ENCODE measurements at places on chromosomes 6 and 20.

DNA sequence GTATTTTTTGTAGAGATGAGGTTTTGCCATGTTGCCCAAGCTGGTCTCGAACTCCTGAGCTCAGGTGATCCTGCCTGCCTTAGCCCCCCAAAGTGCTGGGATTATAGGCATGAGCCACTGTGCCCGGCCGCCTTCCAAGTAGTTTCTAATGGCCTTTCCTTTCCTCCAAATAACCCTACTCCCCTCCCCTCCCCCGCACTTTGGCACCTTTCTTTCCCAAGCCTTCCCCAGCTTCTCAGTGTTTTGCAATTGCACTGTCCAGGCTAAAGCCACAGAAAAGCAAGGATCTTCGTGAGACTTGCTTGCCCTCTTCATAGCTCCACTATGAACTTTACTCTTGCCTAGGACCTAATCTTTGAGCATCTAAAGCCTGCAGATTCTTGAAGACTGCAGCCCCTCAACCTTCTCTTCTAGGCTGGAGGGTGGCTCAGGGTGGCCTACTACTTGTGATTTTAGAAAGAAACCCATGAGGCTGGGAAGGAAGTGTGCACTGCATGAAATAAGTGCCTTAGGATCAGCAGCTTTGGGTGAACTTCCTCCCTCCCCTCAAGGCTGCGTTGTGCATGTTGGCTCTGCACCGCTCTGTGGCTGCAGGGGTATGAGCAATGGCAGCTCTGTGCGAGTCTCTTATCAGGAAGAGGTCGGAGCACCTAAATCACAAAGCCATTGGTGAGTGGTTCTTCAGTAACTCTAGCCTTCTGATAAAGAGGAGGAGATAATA, 152.4 kb upstream of the SNX9 start:
- no peak for DNase-seq

GRCh38 chr20:18174906-18175683, 37.4 kb downstream of the KAT14 start:
- no peak for DNase-seq

DNA sequence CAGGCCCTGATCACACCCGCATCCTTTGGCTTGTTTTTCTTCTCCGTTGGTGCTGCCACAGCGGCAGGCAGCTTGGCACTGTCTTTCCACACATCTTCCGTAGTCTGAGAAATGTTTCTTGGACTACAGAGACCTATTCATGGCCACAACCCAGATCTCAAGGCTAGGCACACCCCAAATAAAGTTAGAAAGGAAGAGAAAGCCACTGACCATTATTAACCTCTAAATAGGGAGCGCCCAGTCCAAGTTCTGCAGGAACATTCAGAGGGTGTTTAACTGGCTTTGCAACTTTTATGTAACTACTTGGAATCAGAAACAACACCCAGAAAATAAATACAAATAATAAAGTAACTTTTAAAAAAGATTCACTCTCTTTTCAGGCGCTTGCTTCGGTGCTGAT, 124.8 kb upstream of the NEDD9 start:
- no peak for DNase-seq

GRCh38 chr6:165091121-165091785, 218.2 kb downstream of the C6orf118 start:
- DNase-seq, result no peak

- no peak for DNase-seq
Observed at GRCh38 chr6:75350156-75350555, 65.6 kb upstream of the TMEM30A start.

DNA sequence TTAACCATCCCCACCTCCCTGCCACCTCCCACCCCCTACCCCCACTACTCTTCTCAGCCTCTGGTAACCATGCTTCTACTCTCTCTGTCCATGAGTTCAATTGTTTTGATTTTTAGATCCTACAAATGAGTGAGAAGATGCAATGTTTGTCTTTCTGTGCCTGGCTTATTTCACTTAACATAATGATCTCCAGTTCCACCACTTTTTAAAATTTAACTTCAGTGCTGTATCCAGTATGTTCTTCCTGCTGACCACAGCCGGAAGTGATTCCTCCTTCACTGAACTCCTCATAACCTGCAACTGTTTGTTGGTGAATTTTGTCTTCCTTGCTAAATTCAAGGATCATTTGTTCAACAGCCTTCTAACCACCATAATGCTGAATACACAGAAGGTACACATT, 3.9 kb downstream of the MAP7 start:
- DNase-seq, result no peak

DNA sequence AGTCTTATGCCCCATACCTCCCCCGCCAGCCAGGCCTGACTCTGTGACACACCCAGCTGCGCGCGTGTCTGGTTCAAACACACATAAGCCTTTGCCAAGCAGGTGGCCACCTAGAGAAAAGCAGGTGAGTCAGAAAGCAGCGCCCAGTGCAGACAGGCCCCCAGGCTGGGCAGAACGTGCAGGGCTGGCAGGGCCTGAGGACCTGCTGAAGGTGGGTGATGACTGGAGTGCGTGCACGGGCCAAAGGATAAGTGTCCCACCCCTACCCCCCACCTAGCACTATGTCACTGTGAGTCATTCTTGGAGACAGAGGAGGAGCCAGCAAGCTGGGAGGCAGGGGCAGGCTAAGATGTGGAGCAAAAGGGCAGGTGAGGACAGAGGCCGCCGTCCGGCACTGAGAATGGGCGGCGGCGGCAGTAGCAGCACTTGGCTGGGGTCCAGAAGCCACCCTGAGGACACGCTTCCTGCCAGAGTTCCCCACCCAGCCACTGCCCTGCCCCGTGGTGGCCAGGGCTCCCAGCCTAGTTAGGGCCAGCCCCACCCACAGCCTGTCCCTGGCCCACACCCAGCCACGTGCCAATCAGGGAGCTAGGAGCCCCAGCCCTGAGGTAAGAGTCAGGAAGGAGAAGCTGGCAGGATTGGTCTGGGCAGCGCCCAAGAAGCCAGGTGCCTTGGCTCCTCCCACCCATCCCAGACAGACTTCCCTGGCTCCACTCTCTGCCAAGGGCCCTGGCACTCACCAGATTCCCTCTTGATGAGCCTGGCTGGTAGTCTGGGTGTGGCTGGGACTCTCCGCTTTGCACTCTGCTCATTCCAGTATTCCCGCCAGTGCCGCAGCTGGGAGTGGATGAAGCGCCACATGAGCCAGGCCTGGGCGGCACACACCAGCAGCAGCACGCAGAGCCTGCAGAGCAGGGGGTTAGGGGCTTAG, 72.7 kb downstream of the TRAM2 start:
- DNase-seq, result no peak

DNA sequence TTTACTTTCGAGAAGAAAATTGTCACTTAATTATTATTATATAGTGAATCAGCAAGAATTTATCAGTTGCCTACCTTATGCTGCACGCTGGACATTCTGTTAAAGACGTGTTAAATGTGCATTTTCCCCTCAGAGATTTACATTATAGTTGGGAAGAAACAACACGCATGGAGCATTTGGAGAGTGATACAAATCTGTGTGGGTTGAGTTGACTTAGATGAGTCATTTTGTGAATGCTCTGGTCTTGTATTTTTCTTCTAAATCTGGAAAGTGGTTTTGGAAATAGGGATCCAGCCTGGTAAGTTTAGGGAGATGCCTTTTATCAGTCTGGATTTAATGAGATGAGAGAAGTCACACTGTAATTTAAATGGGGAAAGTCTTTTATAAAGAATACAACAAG, 24.0 kb upstream of the SMIM26 start:
- DNase-seq, result no peak

DNA sequence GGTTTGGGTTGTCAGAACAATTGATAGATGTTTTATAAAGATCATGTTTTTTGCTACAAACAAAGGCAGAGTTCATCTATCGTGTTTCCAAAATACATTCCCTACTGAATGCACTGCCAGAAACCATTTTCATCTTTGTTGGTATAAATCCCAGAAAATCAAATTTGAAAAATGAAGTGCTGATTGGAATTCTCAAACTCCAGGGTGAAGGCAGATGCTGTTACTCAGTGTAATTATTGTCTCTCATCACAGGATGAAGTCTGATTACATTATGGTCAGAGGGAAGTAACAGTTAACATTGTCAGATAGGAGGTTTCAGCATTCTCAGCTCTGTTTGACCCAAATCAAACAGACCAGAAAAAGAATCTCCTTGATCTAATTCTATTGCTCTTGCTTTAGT, 198.4 kb upstream of the KCNK16 start:
- DNase-seq, result no peak

DNA sequence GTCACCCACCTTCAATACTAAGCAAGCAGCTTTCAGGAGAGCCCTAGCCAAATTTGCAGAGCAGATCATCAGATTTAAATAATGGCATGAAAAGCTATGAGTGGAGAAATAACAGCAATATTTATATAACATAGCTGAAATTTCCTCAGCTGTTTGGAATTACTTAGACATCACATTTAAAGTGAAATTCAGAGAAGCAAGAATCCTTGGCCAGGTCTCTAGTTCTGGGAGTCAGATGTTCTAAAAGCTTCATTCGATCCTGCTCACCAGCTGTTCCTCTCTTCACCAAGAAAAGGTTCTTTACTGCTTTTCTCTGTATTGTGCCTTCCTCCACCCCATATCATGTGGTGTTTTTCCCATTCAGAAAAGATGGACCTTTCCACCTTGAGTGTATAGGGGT, 152.3 kb upstream of the JAG1 start:
- no peak for DNase-seq

DNA sequence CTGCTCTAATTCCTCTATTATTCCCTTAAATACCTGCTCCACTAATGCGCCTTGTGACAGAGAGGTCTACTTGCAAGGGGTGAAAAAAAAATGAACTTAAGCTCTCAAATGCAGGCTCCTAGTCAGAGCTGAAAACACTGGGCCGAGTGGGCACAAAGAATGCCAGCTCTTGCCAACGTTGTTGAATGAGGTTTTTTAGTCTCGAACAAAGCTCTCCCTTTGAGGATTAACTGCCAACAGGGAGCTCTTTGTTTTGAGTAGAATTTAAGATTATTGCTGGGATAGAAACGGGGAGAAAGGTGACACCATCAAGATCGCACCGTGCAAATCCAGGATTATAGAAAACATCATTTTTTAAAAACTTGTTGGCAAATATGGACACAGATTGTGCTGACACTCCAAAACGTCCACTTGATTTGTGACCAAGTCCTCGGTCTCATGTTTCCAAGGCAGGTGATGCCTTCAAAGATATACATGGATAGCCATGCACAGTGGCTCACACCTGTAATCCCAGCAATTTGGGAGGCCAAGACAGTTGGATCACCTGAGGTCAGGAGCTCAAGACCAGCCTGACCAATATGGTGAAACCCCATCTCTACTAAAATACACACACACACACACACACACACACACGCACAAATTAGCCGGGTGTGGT, 163.2 kb downstream of the BMP7 start:
- no peak for DNase-seq

- no peak for DNase-seq
Observed at GRCh38 chr6:27562027-27562410, 89.1 kb upstream of the ZNF184 start.

Data from stimulated activated CD8-positive, alpha-beta memory T cell treated with anti-CD3 and anti-CD28 coated beads, Interleukin-15, amount 100 ng/mL, for 24 hours (primary cell).